ENCODE measurements at places on chromosomes 6 and 20. TPM values are rescaled to one million over a fixed set of nuclear protein-coding genes. Genes with fewer than 3 reads are reported as not detected.

DNA sequence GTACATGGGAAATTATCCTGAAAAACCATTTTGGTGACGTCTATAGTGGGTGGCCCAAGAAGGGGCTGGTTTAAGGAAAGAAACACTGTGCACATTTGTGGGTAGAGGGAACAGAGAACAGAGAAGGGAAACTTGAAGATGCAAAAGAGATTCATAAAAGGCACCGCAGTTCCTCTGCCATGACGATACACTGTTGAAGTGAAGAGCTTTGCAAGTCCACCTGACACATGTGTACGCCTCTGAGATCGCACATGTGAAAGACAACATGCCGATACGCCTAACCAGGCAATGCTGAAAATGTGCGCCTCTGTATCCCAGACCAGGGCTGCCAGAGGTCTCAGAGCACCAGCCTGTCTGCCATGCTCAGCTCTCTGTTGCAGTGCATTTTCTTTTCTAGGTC lies 180.9 kb downstream of the KIF16B start:
- DNase-seq: no peak

- no peak for DNase-seq
Measured at GRCh38 chr6:116763906-116764628, 1.5 kb downstream of the FAM162B start.

- DNase-seq: no peak
Measured at GRCh38 chr20:58981628-58982364, 740 bp downstream of the NELFCD start.

- DNase-seq: no peak
Measured at GRCh38 chr6:125867483-125867942, 76.8 kb downstream of the NCOA7 start.

The CFAP61 gene
- 0.28 TPM for total RNA-seq

Measured in Panc1 (cell line).